Esophagus squamous epithelium (tissue), 5 donors: ENCODE measurements at places on chromosomes 1 and 21.

DNA sequence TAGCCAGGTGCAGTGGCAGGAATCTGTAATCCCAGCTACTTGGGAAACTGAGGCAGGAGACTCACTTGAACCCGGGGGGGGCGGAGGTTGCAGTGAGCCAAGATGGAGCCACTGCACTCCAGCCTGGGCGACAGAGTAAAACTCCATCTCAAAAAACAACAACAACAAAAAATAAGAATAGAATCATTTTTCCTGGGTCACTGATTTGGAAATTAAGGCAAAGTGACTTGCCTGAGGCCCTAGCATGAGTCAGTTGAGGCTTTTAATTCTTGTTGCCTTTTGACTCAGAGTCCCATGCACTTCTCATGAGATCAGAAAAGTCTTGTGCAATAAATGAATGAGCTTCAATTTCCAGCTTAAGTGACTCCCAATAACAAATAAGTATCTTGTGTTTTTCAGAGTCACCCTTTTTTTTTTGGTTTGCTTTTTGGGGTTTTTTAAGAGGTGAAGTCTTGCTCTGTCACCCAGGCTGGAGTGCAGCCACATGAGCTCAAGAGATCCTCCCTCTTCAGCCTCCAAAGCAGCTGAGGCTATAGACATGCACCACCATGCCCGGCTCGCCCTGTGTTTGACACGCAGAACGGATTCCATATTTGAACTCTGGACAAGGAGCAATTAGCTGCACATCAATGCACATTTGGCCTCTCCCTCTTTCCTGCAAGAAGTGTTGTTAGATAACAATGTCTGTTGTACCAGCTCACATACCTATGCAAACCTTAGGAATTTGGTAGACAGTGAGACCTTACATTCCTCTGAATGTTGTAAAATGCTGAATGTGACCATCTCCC, 3.4 kb upstream of the PLEKHM2 start:
- DNase-seq, result no peak

DNA sequence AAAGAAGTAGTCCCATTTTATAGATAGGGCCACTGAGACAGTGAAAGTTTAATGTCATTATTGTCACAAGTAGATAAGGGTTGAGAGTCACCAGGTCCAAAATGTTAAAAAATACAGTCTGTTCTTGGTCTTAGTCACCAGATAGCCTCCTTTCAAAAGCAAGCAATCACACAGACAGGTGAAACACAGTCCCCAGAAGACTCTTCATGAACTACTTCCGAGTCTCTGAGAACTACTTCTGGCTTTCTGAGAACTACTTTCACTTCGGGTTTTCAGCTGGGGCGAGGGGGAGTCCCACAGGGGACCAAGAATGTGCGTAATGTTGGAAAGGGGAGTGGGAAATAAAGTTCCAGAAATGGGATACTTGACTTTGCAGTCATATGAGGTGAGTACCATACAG, 143.2 kb downstream of the HHIPL2 start:
- DNase-seq, result no peak

GRCh38 chr1:203082571-203083462, 3.0 kb downstream of the MYOG start:
- DNase-seq, result no peak

GRCh38 chr1:47449822-47450552, 12.1 kb downstream of the FOXD2 start:
- DNase-seq, result no peak

DNA sequence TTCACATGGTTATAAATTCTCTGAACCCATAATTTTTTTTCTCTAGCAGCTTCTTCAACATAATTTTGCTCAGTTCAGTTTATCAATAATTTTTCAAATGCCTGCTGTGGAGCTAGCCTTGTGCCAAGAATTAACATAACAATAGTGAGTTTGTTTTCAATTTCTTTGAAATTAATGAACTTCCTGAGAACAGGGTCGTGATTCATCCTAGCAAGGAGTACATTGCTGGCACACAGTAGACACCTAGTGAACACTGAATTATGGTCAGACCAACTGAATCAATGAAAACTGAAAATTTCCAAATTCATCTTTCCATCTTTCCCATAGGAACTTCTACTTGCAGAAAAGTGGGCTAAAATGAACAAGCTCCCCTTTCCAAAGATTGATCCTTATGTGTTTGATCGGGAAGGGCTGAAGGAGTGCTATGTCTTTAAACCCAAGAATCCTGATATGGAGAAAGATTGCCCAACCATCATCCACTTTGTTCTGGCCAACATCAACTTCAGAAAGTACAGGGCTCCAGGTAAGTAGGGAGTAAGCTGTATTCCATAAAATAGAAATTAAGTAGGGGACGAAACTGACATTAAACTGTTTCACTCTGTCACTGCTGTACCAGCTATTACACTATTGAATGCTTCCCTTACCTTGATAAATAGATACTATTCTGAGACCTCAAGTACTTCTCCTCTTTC, 148.7 kb downstream of the PLA2G4A start:
- no peak for DNase-seq

DNA sequence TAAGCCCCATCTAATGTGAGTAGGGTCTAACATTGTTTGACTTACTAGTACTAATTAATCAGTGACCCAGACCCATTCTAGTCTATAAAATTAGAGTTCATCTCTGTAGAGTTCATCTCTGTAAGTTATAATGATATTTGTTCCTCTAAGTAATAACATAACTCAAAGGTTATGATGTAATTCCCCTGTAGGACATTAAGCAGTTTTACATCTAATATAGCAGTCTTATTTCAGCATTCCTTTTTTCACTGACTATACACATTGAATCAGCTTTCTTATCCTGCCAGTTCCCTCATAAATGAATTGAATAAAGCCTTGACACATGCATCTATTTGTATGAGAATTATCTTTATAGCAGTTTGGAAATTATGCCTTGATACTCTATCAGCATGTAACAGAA, 90.9 kb downstream of the SH3GLB1 start:
- DNase-seq, result no peak

DNA sequence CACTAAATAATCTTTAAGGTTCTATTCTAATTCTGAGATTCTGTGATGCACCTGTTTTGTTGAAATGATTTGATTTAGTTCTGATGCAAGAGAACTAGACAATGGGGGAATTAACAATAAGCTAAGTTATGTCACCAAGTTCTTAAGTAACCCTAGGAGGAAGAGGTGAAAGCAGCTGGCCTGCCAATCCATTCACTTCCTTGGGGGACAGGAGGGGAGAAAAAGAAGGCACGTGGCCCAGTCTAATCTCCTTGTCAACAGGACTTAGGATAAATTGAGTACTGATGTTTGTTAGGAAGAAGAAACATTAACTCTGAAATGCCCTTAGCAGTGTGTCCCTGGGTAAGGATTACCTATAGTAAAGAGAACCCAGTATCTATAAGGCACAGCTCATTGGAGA, 36.9 kb downstream of the TLCD4 start:
- no peak for DNase-seq

- DNase-seq, result no peak
Observed at GRCh38 chr1:175317779-175318178, 125.2 kb upstream of the KIAA0040 start.

DNA sequence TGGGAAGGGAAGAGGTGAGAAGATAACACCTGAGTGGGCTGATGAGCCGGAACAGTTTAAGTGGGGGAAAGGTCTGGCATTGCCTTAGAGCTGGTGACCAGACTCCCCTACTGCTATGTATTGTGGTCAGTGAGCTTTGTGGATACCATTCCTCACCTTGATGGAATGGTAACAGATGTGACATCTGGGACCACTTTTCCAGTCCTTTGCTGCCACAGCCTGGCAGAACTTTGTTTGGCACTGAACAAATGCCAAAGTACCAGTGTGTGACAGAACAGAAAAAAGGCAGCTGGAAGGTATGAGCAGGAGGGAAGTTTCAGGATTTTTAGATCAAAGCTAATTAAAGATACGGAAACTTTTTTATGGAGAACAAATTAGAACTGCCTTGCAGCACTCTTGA, 6.2 kb downstream of the MED8 start:
- DNase-seq, result no peak

DNA sequence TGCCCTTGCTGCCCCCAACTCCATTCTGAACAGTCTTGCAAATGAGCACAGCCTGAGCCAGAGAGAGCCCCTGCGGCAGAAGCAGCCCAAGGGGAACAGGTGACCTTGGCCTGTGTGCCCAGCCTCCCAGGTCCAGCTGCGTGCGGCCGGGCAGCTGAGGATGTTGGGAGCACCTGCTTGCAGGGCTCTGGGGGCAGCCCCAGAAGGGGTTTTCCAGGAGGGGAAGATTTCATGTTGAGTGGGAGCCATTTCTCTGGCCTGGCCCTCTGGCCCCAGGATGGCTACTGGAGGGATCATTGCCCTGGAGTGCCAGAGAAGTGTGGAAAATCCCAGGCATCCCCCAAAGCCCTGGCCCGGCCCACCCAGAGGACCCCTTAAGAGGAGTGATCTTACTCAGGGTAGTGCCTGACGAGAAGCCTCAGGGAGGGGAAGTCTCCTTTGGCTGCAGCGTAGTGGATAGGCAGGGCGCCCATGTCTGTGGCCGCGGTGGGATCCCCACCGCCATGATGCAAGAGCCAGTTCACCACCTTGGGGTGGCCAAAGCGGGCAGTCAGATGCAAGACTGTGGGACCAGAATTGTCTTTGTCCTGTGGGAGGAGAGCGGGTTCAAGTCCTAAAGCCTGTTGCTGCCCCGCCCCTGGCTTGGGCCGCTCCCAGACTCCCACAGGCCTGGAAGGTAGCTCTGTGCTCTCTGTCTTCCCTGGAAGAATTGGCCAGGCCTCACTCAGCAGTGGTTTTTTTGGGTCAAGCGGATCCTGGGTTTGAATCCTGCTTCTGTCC, 20.6 kb upstream of the RNU1-4 start:
- no peak for DNase-seq

DNA sequence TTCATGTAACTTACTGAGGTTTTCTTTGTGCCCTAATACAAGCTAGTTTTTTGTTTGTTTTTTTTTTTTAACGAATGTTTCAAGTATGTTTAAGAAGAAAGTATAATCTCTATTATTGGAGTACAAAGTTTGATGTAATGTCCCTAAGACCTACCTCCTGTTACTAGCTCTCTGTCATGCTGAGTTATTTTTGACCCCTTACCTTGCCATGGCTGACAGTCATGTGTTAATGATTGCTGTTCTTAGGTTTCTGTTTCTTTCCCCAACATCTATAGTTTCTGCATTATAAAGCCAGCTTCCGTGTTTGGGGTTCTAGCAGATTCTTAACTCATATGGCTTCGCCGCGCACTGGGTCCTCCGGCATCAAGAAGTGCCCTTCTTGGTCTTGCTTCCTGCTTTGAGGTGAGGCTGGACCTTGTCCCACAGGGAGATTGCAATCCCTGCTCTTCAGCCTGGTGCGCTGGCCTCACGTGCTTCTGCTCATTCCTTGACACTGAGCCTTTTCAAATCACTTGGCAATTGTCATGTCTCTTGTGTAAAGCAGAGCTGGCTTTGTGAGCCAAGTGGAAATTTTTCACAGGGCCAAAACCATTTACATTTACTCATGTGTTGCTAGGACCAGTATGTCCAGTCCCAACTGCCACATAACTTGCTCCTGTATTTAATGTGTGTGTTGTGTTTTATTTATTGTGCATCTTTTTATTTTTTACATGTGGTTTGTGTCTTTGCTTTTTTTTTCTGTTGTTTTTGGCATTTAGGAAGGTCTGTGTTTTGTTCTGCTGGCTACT, 135.0 kb upstream of the COL6A1 start:
- no peak for DNase-seq
